Dermis blood vessel endothelial cell (primary cell): ENCODE measurements at places on chromosomes 13 and 19.
A peak's percentile ranks its signal among the peaks of the same experiment; 100 is the strongest.

DNA sequence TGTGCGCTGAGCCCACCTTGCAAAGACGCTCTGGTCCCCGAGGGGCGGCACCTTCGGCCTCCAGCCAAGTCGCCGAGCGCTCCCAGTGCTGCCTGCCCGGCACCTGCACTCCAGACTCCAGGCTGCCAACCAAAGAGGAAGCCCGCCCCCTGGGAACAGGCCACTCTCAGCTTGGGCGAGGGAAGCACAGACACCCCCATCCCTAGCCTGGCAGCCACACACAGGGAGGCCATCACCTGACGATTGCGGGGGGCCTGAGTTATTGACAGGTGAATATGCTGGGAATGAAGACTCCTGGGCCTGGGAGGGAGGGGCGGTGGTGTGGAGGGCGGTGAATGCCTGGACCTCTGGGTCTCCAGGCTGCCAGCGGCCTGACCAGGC lies 10.3 kb upstream of the ZNF492 start:
- DNase-seq, result no peak

DNA sequence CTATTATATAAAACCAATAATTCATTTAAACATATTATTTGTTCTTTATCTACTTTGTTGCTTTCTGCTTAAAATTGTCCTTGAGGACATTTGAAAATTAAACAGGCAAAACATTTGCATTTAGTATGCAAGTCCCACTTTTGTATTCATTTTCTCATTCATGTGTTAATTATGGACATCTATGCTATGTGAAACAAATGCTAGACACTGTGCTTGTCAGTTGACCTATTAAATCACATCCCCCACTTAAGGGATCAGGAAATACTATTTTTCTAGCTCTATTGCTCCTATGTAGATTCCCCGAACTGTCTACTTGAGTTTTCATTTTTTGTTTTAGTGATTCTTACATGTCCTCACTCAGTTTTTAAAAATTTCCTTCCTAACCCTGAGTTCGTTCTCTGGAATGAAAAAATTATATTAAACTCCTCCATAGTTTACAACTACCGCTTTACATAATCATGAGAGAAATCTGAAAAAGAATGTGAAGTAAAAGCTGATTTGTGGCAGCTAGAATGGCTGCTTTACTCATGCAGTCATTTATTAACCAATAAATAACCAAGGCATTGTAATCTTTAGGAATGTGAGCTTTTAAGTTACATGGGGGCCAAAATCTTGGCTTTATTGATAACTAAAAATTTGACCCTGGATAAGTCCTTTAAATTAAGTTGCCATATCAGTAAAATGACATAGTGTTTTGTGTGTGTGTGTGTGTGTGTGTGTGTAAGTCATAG lies 188.5 kb downstream of the LIG4 start:
- no peak for DNase-seq

GRCh38 chr13:26221721-26222519 lies at the start of gene RNF6:
Gene RNF6, minus strand, starts transcription at chr13:26222314. Its CDS starts 2,665 bp downstream, at chr13:26219649.
- peak; percentile 99 for DNase-seq

DNA sequence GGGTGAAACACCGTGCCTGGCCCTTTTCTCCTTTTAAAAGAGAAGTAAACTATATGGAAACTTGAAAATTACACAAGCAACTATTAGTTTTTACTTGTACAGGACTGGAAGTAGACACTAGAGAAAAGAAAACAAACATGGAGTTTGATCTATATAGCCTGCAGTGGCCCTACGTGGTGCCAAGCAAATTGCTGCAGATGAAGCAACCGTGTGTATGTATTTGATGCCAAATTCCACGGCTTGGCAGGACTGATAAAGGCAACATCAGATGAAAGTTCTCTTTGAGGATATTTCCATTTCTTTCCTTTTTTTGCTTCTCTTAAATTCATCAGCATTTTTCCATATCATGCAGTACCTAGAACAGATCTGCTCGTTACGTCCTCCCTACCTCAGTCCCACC lies 49.8 kb downstream of the ATP8A2 start:
- DNase-seq, result no peak

DNA sequence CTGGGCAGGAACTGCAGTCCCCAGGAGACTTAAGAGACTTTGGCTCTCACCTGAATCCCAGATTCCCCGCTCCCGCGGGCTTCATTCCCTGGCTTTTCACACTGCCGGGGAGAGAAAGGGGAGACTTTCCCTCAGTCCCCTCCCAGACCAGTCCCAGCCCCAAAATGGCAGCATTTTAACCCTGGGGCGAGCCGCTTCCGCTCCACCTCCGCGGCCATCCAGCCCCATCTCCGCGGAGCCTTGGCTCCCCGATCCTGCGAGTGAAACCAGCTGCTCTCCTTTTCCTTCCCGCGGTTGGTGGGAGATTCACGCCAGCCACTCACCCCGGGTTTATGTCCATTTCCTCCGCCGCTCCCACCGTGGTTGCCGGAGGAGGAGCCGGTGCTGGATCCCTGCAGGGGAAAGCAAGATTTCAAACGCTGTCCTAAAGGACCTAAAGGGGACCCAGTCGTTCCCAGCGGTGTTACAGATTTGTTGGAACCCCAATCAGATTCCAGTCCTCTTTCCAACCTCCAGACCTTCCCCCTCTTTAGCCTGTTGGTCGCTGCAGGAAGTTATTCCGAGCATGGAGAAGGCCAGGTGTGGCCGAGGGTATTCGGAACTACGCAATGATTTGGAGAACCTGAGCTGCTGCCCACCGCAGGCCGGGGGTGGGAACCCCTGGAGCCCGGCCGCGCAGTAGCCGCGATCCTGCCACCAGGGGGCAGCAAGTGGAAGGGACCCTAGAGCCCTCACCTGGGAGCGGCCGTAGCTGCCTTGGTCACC lies 3.4 kb downstream of the DMKN start:
- DNase-seq, result peak; percentile 57

GRCh38 chr19:16841391-16841926 lies 12.3 kb downstream of the SIN3B start:
- no peak for DNase-seq

- DNase-seq, result no peak
Measured at GRCh38 chr19:43329989-43330388, 23.5 kb upstream of the CD177 start.

DNA sequence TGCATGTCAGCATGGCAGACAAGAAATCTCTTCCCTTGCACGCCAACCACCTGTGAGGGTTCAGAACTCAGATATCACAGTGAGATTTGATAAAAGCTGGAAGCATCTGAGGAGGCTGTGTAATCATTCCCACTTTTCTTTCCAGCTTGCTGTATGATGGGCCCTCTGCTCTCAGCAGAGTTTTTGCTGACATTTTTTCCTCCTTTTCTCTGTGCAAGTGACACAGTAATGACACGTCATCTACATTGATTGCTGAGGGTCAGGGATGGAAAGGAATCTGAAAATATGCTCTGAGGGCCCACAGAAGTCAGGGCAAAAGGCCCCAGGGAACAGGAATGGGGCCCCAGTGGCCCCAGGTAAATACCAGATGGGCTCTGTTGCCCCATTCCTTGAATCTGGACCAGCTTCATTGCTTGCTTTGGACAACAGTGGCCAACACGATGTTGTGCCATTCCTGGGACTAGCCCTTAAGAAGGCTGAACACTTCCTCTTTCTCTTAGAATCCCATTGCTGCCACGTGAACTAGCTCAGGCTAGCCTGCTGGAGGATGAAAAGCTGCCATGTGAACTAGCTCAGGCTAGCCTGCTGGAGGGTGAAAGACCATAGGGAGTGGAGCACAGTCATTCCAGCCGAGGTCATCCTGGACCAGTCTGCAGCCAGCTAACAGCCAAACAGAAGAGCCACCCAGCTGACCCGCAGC lies 68.2 kb downstream of the CACNA1A start:
- no peak for DNase-seq

DNA sequence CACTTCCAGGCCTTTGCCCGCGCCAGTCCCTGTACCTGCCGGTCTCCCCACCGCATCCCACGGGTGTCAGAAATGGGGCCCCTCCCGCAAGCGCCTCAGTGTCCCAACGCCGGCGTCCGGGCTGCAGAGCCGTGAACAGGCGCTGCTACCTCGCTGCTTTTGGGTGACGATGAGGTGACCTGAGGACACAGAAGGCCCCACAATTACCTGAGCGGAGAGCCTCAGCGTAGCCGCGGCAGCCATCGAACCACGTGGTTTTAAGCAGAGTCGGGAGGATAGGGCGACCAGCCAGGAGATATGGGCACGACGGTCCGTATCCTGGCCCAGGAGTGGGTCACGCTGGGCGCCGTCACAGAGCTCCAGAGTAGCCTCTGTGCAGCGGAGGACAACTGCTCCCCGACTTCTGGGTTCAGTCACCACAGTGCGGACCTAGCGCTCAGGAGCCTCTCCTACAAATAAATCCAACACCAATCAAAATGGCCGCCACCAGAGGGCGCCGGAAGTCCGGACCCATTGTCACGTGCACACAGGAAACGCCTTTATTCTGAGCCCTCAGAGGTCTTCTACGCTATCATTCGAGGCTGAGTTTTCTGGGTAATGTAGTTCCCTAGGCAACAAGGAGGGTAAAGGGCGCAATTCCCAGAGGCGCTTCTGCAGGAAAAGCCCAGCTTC lies at the start of gene ZNF814:
Gene ZNF814 (minus strand): TSS at position 478 of the 672 bp plus-strand sequence. CDS start 235 bp downstream, at position 243.
- DNase-seq, result peak; percentile 58

DNA sequence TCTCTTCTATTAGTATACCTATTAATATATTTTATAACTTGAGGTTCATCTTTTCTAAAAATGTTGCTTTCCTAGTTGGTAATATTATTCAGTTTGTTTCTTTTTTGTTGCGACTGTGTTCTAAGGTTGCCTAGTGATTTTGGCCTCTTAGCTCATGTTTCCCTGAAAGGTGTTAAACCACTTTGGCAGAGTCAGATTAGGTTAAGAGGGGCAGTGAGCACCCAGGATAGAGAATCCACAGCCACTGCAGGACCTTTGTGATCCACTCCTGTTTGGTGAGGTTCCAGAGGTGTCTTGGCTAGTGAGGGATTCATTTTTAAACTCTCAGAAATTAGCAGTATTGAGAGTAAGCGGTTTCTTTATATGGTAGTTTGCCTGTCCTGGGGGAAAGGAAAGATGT lies 14.9 kb upstream of the GPR18 start:
- no peak for DNase-seq

DNA sequence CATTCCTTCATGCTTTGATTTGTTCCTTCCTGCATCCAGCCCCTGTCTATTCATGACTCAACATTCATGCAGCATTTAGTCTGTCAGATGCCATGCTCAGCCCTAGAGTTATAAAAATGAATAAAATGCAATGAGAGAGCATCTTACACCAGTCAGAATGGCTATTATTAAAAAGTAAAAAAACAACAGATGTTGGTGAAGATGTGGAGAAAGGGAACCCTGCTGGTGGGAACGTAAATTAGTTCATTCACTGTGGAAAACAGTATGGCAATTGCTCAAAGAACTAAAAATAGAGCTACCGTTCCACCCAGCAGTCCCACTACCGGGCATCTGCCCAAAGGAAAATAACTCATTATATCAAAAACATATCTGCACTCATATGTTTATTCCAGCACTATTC lies 70.0 kb upstream of the GTF3A start:
- no peak for DNase-seq

DNA sequence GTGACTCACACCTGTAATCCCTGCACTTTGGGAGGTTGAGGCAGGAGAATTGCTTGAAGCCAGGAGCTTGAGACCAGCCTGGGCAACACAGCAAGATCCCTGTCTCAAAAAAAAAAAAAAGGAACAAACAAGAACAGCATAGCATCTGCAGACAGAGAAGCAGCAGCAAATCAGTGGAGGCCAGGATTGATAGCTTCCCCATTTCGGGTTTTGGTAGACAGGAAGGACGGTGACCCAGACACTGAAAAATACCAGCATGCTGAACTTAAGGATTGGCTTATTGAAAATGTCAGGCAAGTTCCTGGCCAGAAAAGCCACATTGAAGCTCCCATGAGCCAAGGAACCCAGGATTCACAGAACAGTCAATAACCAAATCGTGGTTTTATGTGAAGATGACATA lies 3.0 kb downstream of the ZNF490 start:
- no peak for DNase-seq

DNA sequence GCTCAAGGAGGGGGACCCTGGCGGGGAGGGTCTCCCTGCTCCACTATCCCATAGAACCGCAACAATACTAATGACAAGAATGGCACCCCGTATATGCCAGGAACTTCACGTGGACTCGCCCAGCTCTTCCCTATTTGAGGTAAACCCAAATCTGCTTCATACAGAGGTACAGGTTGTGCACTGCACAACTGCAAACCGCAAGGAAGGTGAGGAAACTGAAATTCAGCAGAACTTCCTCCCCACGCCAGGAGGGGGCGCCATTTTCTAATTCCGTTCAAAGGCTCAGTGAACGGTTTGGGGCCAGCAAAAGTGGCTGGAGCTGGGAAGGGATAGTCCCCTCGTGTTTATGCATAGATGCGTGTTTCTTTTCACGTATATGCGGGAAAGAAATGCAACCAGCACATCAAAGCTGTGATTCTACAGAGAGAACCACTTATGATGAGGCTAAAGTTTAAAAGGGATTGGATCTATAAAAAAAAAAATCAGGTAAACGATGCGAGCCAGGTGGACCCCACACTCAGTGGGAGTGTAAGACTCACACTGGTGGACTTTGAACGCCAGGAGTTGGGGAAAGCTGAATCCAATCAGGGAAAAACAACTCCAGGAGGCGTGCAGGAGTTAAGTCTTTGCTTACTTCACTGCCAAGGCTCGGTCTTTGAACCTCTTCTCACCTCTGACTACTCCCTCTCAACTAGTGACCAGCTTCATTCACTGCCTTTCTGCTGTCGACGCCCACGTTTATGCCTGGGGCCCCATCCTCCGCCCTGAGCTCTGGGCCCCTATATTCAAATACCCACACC lies 20.3 kb downstream of the C19orf81 start:
- peak; percentile 63 for DNase-seq

DNA sequence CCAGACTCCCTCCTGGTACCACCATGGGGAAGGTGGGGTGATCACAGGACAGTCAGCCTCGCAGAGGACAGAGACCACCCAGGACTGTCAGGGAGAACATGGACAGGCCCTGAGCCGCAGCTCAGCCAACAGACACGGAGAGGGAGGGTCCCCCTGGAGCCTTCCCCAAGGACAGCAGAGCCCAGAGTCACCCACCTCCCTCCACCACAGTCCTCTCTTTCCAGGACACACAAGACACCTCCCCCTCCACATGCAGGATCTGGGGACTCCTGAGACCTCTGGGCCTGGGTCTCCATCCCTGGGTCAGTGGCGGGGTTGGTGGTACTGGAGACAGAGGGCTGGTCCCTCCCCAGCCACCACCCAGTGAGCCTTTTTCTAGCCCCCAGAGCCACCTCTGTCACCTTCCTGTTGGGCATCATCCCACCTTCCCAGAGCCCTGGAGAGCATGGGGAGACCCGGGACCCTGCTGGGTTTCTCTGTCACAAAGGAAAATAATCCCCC lies 505 bp upstream of the CEACAM5 start:
- DNase-seq, result no peak

DNA sequence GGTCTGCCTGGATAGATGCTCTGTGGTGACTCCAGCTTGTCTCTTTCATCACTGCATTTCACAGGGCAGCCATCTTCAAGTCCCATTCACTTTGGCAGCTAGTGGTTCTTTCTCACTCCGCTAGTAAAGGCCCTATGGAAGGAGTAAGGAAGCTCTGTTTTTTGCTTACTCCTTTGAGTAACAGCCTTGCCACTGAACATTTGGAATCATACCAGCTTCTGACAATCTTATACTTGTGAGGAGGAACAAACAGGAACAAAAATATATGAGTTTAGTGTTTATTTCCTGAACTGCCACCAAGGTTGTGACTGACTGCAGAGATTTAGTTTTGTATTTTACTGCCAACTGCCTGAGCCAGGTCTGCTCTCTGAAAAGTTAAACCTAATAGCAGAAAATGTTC lies 38.7 kb downstream of the KCTD4 start:
- peak; percentile 40 for DNase-seq

- DNase-seq, result no peak
Measured at GRCh38 chr19:34767951-34768350, 5.1 kb downstream of the ZNF599 start.

GRCh38 chr13:101829484-101829883 lies 377.0 kb downstream of the ITGBL1 start:
- DNase-seq, result no peak

GRCh38 chr13:61908906-61909615 lies 493.4 kb upstream of the PCDH20 start:
- DNase-seq, result no peak
